ENCODE measurements at places on chromosomes 6 and 20. TPM values are rescaled to one million over a fixed set of nuclear protein-coding genes. Genes with fewer than 3 reads are reported as not detected.

GRCh38 chr6:51299621-51300380 lies 481.1 kb downstream of the TFAP2B start:
- no peak for DNase-seq

Gene C20orf141
- total RNA-seq: not detected

DNA sequence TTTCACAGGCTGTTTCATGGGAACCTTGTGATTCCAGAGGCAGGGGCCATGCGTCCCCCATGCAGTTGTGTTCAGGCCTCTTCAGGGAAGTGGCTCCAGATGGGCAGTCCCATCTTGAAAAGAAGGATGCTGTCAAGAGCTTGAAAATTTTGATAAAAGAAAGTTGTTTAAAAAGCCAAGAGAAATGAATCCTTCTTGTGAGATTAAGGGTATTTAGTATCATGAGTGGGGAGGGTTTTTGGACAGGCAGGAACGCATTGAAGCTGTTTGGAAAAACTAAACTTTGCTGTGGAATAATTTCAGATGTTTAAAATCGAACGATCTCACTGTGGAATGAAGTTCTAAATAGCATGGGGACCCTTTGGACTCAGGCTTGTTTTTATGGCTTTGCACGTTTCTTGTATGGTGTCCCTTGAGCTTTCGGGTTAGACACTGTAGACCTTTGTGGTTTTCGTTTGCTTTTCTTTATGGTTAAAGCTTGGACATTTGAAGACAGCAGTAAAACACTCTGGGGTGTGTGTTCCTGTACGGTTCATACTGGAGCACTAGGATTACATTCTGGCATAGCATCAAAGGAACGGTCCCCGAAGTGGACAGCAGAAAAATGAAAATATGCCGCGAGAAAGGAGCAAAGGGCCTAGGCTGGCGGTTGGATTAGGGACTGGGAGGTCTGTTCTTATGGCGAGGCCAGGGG lies 18.2 kb downstream of the KIF25 start:
- no peak for DNase-seq

Gene WFDC5
- total RNA-seq: not detected

DNA sequence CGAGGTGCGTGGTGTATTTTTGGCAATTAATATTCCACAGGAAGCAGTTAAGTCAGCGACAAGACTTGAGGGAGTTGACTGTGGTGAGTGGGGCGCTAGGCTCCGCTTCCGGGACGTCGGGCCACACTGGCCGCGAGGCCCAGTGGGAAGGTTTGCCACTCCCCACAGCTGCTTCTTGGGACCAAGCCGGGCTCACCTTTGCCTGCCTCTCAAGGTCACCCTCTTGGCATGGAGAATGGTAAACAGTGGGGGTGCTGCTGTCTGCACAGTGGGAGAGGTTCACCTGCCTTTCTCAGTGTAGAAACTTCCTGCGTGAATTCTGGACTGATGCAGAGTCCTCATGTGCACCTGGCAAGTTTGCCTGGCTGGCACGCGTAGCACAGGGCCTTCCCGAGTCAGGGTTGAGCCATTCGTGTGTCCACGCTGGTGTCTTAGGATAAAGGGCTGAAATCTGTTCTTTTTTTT lies 6.4 kb downstream of the OSBPL2 start:
- no peak for DNase-seq

GRCh38 chr20:45899046-45899835 lies 8.1 kb downstream of the CTSA start:
- no peak for DNase-seq

Gene DCDC2
- 0.62 TPM for total RNA-seq

DNA sequence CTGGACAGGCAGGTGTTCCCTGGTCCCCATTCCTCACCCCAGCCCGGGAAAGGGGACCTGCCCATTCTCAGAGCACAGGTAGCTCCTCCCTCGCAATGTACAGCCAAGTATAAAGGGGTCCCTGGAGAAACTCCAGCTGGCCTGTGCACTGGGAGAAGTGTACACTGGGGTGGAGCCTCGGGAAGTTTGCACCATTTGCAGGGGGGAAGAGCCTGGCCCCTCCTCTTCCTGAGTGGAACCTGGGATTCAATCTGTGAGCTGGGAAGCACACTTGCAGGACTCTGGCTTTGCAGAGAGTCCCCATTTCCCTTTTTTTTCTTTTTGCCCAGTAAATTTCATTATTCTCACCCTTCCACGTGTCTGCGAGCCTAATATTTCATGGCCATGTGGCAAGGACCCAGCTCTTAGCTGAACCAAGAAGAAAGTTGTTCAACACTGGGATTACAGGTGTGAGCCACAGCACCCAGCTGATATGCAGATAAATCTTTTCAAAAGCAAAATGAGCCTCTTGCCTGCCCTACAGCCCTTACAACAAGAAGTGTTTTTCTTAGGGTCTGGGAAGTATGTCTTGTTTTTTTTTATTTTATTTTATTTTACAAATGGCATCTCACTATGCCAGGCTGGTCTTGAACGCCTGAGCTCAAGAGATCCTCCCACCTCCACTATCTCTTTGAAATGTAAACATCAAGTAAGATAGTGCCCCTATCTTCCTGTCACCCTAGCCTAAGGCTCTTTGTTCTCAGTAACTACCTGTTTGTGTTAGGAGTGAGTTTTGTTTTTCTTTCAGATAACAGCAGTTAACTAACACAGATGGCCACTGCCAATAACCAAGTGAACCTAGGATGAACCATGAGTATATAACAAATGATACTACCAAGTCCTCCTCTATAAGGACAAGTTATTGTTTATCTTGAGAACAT lies 9.3 kb upstream of the RNGTT start:
- DNase-seq: no peak

Gene KLHDC3
- 75.3 TPM for total RNA-seq

Gene NHLRC1
- total RNA-seq: not detected

DNA sequence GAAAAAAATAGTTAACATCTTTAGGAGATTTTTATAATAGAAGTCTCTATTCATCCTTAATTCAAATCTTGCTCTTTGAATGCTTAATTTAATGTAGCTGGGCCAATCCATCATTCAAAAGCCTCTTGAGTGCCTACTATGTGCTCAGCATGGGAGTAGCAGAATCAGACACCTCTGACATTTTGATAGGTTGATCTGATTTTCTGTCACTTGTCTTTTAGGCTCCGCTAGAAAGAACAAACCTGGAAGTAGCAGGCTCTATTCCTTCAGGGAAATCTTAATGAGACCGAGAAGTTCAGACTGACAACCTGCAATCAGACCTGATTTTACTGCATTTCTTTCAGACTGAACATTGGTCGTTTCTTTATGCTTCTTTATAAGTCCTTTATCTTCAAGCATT lies 588.6 kb upstream of the MANEA start:
- DNase-seq: no peak

Gene CST11
- total RNA-seq: not detected

DNA sequence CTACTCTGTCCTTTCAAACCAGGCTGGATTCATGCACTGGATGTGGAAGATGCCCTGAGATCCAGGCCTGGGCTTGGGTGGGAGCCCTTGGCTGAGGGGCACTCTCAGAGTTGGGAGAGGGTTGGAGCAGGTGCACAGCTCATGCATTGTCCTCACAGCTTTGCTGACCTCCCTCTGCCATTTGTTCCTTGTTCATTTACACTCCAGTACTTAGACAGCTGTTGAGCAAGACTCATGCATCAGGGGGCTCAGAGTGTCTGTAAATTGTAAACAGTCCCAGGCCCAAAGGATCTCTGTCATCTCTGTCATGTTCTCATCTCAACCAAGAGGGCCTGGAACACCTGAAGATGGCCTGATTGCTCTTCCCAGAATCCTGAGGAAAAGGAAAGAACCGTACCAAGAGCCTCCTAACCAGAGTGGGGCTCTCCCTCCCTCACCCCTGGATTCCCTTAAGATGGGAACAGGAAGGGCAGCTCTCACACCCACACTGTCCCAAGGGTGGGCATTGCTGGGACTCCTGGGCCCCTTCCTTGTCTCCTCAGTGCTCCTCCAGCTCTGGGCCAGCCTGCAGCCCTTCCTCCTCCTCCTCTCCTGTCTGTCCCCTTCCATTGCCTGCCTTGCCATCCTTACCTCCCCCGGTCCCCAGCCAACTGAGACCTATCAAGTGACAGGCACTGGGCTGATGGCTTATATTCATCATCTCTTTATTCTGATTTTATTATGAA lies 132.9 kb downstream of the FOXO3 start:
- no peak for DNase-seq

DNA sequence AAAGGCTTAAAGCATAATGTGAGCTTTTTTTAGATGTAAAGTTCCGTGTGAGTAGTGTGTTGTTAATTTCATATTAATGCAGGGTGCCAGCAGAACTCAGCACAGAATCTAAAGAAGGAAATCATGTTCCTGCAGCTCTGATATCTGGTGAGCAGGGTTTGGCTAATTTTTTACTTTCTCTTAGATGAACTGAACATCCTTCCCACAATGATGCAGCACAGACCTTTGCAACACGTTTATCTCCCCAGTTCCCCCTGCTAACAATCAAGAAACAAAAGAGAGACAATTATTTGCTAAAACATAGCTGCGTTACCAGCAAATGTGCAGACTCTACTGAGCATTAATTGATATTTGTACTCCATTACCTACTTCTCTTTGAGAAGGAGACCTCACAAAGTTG lies 39.1 kb upstream of the ATXN1 start:
- DNase-seq: no peak

DNA sequence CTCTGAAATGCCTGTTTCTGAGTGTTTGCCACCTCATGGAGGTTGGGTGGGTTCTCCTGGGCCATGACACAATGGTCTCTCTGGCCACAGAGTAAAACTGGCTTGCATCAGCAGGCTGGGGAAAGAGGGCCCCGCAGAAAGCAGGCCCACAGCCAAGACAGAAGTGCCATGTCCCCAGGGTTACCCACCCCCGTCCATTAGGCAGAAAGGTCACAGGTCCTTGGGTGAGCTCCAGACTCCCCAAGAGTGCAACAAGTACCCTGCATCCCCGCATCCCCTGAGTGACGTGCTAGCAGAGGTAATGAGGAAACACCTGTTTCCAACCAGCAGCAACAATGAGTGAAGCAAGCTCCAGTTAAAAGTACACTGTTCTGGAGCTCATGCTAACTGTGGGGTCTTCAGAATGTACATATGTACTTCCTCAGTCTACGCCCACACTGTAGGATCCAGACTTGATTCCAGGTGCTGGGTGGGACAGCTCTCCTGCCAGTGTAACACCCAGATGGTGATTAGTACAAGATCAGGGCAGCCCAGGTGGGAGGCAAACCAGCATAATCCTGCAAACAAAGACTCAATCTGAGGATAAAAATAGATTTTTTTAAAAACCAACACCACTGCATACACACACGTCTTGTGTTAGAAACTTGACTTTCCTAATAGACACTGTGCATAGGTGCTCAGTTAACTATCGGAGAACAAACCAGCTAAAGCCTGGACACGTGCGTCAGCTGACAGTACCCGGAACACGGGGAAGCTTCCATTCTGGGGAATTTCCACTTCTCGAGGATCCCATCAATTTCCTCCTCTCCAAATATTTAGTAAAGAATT lies 31.5 kb downstream of the RRBP1 start:
- DNase-seq: no peak

DNA sequence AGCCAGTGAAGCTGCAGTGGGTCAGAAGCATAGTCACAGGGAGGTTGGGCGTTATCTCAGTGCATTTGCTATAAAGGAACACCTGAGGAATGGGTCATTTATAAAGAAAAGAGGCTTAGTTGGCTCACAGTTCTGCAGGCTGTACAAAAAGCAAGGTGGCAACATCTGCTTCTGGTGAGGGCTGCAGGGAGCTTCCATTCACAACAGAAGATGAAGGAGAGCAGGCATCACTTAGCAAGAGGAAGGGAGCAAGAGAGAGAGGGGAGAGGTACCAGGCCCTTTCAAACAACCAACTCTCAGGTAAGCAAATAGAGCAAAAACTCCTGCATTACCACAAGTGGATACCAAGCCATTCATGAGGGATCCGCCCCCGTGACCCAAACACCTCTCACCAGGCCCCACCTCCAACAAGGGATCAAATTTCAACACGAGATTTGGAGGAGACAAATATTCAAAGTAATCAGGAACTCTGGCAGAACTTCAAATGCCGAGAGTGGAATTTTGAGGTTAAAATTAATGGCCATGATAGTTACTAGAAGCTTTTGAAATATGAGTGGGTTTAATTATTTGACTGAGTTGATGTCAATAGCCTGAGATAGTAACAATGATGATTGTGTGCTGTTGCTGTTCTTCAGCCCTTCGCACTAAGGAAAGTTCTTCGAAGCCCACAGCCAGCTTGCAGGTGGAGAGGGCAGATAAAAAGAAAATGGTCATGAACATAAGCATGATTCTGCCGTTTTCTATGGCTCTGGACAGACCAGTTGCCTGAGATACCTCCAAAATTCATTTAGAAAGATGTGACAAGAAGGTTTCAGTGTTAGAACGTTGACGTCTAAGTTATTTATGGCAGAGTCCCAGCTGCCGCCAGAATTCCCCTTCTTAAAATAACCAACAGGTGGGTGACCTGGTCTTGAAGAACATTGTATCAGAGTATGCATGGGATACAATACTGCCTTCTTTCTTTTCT lies 55.3 kb upstream of the ADTRP start:
- no peak for DNase-seq

DNA sequence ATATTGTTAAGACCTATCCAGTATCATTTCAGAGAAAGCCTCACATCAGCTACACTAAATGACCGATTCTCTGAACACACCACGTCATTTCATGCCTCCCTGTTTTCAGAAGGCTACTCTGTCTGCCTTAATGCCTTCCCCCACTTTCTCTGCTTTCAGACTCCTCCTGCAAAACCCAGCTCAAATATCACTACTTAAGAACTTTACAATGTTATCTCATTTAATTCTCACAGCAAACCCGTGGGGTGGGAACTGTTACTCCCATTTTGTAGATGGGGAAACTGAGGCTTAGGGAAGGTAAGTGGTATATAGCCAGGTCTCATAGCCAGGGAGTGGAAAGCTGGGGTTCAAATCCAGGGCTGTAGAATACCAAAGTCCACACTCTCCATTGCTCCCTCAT lies 2.8 kb downstream of the CYP24A1 start:
- DNase-seq: no peak

Gene HLA-DQA1
- total RNA-seq: not detected

DNA sequence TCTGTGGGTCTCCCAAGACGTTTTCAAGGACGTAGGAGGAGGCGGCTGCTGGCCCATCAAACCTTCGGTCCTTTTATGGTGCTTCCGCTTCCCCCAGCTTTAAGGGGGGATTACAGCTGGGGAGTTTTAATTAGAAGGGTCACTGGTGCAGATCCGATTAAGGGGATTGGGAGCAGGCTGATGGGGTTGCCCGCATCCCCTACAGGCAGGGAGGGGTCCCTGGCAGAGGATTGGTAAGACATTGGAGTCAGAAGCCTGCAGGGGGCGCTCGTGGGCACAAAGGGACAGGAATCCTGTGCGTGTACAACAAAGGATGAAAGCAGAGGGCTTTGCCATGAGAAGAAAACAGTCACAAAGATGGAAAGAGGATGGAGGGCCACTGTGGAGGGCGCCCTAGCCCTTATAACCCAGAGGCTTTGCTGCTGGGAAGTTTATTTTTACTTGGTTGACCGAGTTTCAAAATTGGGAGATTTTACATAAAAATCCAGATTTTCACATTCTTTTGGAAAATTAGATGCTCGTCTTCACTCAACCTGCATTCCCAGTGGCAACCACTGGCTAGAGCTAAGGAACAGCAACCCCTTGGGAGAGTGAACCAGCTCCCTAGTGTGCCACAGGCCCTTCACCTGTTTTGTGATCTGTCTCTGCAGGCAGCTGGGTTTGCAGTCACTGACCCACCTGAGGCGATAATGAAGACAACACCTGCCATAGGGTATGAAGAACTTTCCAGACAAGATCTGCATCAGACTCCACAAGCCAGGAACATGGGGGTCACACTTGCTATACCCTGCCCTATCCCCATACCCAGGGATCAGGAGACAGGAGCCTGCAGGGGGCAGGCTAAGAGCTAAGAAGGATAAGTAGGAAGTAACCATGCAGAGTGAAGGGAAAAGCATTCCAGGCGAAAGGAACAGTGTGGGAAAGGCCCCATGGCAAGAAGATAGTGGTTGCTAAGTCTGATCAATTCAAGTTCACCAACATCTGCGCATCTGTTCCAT lies 97.7 kb downstream of the KCNB1 start:
- DNase-seq: peak; percentile 58

Data from A172 (cell line).